Stimulated activated effector memory CD8-positive, alpha-beta T cell treated with anti-CD3 and anti-CD28 coated beads, Interleukin-12 subunit alpha, Interleukin-12 subunit beta, amount 100 ng/mL, for 72 hours (primary cell): ENCODE measurements at places on chromosomes 16 and 17.
A peak's percentile ranks its signal among the peaks of the same experiment; 100 is the strongest.

DNA sequence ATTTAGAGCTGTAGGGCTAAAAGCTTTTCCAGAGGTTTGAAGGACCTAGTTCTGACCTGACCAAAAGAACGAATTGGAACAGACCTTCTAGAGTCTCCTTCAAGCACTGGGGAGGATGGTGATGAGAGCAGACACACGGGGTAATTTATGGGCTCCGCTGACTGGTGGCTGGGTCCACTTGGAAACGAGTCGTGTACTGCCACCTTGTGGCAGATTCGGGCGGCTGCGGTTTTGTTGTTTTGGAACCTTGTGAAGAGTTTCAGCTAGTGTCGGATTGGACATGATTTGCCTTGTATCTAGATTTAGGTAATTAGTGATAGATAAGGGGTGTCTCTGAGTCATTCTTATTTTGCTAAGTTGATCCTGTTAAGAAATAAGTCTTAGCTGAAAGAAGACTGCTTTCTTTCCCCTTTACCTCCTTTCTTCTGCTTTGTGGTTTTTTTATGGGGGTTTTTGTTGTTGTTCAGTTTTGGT is 98.9 kb downstream of the AATF start:
- peak; percentile 56 for DNase-seq

GRCh38 chr16:22285080-22285479 is 12.1 kb upstream of the POLR3E start:
- no peak for DNase-seq

GRCh38 chr16:31214708-31215286 is 878 bp downstream of the TRIM72 start:
- DNase-seq: no peak

- DNase-seq: no peak
Measured at GRCh38 chr16:84482001-84482891, 22.2 kb downstream of the MEAK7 start.

GRCh38 chr17:76048025-76048605 is 21.0 kb upstream of the EVPL start:
- no peak for DNase-seq

DNA sequence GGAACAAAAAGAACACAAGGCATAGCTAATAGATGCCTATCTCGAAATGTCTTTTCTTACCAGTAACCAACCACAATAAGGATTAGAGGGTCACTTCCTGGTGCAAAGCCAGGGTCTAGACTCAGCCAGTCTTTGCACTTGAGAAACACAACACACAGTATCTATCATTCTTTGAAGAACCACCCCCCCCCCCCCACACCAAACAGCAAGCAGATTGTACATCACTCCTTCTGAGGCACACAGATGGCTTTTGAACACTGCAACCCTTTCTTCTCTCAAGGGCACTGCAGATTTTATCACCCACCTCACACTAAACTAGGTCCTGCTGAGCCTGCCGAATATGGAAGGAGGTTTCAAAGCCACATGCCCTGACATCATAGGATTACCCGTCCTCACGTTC is 145.6 kb downstream of the AATF start:
- no peak for DNase-seq

GRCh38 chr17:63191610-63192009 is 225.6 kb downstream of the TANC2 start:
- no peak for DNase-seq

- DNase-seq: no peak
Measured at GRCh38 chr16:88355093-88355388, 27.7 kb upstream of the ZNF469 start.

- DNase-seq: peak; percentile 64
Measured at GRCh38 chr16:12323007-12323758, 346.6 kb downstream of the SNX29 start.

DNA sequence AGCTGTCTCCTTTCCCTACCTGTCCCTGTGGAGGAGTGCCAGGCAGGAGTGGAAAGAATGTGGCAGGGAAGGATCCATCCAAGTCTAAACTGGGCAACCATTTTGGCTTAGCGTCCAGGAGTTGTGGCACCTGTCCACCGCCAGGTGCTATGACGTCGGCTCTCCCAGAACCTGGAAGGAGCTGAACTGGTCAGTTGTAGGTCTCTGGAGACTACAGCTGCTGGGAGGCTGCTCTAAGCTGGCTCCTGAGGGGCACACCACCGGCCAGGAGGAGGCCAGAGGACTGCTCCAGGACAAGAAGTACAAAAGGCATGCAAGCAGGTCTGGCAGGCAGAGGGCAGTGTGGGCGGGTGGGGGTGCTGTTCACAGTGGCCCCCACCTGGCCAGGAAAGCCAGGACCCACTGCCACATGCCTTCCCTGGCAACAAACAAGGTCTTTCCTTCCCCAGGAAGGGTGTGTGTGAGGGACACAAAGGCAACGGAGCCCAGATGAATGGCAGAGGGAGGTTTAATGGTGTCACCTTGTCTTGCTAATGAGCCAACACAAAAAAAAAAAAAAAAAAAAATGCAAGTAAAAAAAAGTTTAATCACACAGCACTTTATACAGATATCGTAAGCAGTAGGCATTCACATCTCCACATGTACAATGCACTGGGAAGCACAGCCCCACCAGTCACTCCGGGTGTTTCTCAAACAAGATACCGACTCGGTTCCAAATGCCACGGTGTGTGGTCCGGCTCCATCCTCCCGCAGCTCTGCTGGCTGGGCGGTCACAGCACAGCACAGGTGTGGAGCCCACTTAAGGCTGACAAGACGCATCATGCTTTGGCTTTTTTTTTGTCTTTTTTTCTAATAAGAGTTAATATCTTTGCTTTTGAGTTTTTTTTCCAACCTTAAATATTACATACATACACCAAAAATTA is 4.8 kb downstream of the SPHK1 start:
- DNase-seq: no peak

- no peak for DNase-seq
Measured at GRCh38 chr17:79024901-79025737, 1.1 kb downstream of the C1QTNF1 start.

DNA sequence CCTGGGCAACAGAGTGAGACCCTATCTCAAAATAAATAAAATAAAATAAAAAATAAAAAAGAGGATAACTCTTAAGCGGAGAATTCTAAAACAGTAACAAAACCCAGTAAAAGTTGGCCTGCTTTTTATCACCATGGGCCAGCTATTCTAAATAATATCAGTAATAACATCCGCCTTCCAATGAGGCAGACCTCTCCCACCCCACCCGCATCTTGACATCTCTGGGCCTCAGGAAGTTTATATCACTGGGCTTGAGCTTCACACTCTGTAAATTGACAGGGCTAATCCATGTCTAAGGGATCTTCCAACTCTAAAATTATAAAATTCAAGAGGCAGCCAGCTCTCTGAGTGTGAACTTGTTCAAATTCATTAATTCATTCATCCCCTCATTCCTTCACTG is 82.9 kb upstream of the MTMR4 start:
- no peak for DNase-seq

DNA sequence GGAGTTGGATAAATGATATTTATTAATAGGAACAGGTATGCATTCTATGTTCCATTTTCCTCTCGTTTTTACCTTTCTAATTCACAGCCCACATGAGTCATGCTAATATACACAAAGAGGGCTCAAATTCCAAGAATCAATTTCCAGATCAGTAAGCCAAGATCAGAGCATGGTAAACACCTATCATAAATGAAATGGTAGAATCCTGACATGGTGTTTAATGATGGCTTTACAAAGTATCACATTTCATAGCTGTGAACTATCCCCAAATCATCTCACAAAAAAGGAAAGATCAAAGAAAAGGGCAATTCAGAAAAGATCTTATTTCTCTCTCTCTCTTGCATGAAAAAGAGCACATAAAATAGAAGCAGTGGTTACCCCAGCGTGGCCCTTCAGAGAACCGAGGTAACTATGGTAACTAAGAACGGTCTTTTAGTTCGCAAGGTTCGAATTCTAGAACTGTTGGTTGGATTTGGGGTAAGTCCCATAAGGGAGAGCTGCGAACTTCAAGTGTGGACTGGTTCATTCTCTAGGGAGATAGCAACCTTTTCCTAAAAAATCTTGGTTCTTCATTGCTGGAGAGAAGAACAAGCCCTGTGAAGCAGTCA is 73.0 kb downstream of the MARCHF10 start:
- DNase-seq: no peak

- DNase-seq: no peak
Measured at GRCh38 chr16:11032000-11032921, 87.9 kb downstream of the CLEC16A start.

DNA sequence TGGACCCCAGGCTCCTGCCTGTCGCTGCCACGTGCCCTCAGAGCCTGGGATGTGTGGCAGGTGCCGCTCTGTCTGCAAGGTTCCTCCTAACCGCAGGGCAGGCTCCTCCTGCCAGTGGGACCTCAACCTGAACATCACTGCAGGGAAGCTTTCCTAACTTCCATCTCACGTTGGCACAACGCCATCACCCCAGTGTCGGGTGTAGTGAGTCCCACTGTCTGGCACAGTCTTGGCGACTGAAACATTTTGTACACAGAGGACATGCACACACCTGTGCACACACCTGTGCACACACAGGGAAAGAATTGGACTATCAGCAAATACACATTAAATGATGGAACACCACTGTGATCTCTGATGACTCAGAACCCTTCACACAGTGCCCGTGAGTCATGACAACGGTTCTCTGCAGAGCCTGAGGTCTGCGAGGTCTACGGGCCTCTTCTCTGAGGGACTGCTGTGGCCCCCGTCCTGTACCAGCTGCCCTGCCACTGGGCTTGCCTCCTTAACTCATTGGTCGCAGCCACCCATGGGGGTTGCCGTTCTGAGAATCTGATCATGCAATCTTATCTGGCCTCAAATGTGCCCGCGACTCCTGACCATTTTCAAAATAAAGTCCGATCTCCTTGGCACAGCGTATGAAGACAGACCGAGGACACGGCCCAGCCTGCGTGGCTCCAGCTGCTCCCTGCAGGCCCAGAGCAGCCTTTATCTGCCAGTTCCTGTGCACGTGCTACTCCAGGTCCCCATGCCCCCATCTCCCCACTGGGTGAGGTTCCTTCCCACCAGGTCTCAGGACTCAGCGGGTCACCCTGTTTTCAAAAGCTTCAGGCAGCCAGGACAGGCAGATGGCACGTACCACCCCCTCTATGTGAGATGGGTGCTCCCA is 7.6 kb downstream of the CCDC57 start:
- no peak for DNase-seq

- no peak for DNase-seq
Measured at GRCh38 chr17:27888945-27889344, 4.2 kb downstream of the LYRM9 start.

- DNase-seq: no peak
Measured at GRCh38 chr17:61542027-61542426, 49.0 kb downstream of the NACA2 start.

DNA sequence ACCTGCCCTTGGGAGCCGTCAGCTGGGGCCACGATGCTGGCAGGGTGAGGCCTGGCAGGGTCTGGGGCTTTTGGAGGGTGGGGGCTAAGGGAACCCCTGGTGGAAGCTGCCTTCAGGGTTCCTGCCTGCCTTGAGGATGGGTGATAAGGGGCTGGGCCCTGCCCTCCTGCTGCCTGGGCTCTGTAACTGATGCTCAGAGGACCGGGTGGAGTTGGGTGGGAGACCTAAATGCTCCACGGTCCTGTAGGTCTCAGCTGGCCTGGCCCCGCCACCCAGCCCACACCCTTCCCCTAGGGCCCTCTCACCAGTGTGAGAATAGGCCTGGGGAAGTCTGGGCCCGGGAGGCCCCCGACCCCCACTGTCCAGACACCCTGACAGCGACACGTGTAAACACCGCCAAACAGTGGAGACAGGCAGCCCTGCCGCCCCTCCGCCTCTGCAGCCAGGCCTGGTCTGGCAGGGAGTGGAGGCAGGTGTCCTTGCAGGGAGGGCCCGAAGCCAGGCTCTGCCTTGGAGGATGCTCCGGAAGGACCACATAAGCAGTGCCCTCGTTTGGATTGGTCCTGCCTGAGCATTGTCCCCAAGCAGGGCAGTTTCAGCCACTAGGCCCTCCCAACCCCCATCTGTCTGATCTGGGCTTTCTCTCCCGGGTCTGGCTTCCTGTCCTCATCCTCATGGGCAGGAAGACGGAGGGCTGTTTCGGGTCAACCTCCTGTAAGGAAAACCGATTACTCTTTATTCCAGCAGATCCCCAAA is 6.5 kb upstream of the BAHCC1 start:
- no peak for DNase-seq

DNA sequence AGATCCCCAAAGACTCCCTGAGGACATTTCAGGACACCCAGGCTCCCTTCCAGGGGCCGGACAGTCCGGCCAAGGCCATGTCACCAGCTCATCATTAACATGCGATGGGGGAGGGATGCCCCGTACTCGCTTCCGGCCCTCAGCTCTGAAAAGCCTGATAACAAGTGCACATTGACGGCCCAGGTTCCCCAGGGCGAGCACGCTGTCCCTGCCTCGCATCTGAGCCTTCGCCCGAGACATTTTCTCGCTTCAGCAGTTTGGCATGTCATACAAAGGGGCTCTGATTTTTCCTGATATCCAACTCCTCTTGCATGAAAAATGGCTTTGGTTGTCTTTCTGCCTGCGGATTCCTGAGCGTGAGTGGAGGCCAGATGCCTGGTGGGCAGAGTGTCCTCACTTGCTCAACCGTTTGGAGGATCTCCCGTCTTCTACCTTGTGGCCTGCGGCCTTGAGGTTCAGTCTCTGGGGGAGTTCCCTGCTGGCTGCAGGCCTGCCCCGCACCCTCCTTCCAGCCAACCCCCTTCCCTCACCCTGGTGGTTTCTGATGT is 14.1 kb downstream of the CACNG4 start:
- no peak for DNase-seq

GRCh38 chr16:57138281-57138935 is 46.0 kb downstream of the CPNE2 start:
- no peak for DNase-seq

- DNase-seq: no peak
Measured at GRCh38 chr17:29407856-29408255, 17.7 kb downstream of the TAOK1 start.

DNA sequence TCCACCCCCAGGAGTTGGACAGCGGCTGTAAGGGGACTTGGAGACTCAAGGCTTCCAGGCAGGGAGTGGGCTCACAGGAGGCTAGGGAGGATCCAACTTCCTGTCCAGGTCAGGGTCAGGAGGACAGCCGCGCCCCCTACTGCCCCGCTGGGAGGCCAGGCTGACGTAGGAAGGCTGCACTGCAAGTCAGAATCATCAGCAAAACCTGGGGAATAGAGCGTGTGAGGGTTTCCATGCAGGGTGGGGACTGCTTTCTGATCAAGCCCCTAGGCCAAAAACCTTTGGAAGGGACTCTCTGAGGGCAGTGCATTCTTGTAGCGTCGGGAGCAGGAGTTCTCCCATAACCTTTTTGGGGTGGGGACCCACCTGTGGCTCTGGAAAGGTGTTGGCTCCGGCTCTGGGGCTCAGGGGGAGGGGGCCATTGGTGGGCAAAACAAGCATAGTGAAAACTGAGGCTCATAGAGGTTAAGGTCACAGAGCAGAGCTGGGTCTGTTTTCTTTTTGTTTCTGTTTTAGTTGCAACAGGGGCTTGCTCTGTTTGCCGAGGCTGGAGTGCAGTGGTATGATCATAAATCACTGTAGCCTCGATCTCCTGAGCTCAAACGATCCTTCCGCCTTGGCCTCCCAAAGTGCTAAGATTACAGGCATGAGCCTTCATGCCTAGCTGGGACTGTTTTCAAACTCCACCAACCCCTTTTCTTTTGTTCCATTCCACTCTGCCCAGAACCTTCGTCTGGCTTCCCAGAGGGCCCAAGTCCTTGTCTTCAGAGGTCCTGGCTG is 22.1 kb downstream of the RAI1 start:
- DNase-seq: no peak
